ENCODE measurements at places on chromosomes 2 and 18.

DNA sequence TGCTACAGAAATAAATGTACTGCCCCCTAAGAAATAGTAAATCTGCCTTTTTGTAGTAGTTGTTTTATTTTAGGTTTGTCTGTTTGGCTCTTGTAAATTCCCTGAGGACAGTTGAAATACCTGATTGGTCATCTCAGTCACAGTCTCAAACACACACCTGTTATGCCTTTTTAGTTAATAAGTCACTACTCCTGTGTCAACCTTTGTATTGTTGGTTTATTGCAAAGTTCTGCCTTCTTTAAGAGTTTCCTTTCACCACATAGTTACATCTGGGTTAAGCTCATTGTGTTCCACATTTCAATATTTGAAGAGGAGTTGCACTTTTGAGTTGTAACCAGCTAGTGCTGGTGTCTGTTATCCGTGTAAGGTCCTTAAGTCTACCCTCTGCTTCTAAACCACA, 198.7 kb downstream of the CCDC85A start:
- DNase-seq, result no peak

DNA sequence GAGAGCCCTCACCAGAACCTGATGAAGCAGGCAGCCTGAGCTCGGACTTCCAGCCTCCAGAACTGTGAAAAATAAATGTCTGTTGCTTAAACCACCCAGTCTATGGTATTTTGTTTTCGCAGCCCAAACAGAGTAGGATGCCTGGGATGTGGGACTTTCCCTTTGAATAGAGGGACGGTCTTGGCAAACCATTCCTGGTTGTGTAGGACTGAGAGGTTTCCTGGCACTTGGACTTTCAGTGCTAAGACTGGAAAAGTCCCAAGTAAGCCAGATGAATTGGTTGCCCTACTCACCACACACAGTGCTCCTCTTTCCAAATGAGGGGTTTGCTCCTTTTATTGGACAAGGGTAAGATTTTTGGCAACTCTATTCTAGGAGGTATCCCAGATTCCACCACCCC, 46.8 kb upstream of the ACMSD start:
- DNase-seq, result no peak

GRCh38 chr18:7584646-7585275, 17.6 kb downstream of the PTPRM start:
- DNase-seq, result no peak

DNA sequence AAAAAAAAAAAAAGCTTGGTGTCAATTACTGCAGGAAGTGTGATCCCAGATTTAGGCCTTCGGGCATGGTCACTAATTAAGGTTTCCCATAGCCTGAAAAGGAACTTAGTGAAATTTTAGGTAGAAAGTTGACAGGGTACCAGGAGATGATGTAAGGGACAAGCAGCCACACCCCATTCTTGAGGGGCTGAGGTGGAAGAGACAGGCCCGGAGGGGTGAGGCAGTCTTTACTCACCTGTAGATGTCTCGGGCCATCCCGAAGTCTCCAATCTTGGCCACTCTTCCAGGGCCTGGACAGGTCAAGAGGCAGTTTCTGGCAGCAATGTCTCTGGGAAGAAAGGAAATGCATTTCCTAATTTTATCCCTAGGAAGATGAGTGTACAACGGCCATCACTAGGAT, 94.3 kb downstream of the CLIP4 start:
- DNase-seq, result no peak

DNA sequence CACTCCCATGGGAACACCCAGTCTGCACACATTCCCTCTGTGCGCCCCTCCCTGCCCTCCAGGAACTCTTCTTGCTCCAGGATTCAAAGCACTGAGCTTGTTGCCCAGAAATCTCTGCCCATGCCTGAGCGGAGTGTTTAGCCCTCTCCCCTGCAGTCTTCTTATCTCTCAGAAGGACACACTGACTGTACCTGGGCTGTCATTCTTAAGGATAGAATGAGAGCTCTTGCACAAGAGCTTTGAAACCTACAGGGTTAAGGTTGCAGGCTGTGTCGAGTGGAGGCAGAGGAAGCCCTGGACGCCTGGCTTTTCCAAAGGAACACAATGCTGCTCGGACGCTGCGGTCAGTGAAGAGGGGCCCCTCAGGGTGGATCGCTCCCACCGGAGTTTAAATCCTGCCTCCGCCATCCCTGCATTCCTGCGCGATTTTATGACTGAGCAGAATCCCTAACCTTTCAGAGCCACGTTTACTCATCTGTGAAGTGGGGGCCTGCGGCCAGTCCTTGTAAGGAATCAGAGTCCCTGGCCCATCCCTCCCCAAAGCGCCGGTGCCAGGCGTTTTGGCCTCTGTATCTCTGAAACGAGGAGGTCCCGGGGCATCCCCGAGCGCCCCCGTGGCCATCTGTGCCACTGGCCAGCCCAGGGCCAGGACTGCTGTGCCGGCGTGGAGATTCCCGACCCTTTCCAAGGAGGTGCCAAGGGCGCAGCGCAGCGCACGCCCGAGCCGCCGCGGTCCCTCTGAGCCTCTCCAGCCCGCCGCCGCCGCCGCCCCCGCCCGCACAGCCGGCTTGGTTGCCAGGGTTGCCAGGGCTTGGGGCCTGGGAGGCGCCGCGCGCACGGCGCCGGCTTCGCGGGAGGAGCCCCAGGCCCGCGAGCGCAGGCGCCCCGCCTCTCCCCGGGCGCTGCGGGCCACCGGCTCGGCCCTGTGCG, 58.9 kb downstream of the FAM168B start:
- no peak for DNase-seq

DNA sequence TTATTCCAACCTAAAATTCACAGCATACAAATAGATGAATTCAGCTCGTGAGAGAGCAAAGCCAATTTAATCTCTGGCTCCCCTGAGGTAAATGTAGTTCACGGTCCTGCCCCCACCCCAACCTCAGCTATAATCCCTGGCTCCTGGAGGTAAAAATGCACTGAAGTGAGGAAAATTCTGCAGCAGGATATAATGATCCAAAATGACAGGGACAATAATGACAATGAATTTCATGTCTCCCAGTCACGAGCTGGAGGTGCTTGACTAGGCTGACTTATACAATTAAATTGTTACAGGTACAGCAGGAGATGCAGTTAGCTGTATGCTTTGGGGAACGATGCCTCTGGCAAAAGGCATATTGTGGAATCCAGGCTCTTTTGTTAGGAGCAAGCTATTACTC, 82.0 kb downstream of the GPD2 start:
- no peak for DNase-seq

DNA sequence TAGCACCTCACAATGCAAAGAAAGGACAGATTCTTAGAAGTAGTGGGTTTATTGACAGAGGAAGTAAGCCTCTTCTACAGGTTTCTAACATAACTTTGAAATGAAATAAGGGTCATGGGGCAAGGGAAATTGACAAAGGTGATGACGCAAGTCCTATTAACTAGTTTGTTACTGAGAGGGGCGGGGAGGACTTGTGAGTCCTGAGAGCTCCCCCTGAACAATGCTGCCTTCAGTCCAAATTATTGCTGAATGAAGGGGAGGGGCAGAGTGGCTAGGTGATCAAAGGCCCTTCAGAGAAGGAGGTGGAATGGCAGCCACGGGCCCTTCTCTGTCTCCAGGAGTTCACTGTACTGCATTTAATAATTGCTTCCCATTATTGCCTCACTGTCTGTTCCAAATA, 390.0 kb downstream of the MEIS1 start:
- no peak for DNase-seq

- peak; percentile 67 for DNase-seq
Observed at GRCh38 chr18:24488824-24489493, 28.5 kb downstream of the HRH4 start.

- DNase-seq, result peak; percentile 15
Observed at GRCh38 chr2:46615986-46616485, 136.7 kb downstream of the TMEM247 start.

DNA sequence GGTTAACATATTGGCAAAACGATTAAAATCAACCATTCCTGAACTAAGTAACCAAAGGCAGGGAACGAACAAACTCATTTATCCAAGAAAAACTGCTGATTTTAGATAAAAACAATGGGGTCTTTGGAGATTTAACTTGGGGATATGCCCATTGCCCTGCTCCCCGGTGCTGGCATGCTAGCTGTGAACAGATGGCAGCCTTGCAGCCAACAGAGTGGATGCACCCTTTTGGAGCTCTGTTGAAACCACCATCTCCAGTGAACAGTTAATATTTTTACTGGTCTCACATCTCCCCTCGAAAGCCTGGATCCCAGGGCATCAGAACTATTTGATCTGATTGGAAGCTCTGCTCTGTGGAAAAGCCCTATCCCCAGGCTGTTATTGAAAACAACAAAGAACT, 303.1 kb downstream of the TGIF1 start:
- DNase-seq, result no peak

DNA sequence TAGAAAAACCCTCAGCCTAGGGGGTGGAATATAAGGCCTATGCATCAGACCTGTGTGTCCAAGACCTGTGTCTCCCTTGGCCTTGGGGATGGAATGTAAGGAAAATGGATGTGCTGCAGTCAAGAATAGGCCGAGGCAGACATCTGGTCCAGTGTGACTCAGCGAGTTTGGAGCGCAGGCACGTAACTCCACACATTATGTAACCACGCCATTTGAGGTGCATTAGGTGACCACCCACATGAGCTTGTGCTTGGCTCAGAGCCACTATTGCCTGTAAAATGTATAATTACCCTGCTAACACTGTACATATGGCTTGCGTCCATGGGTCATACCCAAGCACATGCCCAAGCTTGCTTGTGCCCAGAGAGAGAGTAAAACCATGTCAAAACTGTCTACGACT, 580.9 kb upstream of the HNMT start:
- DNase-seq, result no peak

DNA sequence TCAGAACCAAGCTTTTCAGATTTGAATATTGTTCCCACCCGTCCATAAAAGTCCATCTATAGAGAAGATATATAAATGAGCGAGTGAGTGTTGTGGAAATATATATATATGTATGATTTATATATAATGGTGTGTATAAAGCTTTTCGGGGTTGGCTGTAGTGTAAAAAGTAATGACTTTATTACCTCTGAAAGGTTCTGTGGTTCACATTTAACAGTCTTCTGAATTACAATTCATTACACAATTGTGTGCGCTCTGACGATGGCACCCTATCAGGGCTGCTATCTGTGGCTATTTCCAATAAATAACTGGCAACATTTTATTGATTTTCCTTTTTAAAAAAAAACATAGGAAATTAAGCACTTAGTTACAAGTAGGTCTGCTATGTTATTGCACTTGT, 2.7 kb upstream of the BCL11A start:
- no peak for DNase-seq

DNA sequence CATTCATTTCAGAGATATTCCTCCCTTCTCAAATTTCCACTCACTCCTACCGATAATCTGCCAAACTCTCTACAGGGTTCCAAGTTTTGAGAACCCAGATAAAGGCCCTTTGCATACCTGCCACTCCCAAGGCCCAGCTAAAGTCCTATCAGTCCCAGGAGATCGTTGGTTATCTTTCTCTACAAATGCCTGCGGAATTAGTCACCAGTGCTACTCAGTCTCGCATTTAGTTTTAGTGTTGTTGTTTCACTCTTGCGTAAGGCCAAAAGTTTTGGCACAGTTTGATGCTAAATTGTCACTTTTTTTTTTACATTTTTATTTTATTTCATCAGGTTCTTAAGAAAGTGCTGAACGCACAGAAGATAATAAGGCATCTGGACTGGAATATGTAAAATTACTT, 29.2 kb upstream of the SETBP1 start:
- DNase-seq, result no peak

GRCh38 chr2:165572151-165572550, 102.7 kb downstream of the CSRNP3 start:
- no peak for DNase-seq

DNA sequence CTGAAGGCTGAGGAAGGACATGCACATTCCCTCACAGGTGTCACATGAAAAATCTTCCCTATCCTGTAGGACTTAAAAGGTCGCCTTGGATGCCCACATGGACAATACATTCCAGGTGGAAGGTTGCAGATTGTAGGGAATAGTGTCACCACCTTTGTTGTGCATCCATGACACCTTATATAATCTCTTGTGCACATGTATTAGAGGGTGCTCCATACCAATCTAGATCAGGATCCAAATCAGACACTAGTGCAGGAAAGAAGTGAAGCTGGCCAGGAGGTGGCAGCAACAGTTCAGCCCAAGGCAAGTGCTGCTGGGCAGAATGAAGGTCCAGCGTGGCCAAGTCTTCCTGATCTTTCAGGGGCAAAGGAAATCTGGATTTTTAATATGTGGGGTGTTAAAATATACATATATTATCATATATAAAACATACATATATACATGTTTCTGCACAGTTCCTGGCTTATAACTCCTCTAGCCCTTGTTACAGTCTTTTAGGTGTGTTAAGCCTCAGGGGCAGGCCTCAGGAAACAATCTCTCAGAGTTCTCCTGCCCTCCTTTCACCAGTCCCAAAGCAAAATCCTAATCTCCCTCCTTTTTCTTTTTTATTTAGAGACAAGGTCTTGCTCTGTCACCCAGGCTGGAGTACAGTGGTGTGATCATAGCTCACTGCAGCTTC, 16.6 kb downstream of the NIF3L1 start:
- DNase-seq, result peak; percentile 65

DNA sequence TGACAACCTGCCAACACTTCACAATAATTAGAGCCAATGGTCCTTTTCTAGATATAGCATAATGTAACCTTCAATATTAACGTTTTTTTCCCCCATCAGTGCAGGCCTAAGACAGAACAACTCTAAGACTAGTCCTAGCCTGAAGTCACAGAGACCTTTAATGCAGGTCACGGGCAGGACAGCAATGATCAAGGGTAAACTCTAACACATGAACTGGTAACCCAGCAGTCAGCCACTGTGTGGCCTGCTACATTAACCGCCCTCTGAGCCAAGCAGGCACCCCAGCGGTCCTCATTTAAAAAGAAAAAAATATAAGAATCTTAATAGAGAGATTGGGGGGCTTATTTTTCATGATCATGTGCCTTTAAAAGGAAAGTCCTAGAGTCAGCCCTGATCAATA, 290.6 kb downstream of the AFF3 start:
- no peak for DNase-seq

- DNase-seq, result no peak
Observed at GRCh38 chr2:188122985-188123384, 168.7 kb upstream of the GULP1 start.

DNA sequence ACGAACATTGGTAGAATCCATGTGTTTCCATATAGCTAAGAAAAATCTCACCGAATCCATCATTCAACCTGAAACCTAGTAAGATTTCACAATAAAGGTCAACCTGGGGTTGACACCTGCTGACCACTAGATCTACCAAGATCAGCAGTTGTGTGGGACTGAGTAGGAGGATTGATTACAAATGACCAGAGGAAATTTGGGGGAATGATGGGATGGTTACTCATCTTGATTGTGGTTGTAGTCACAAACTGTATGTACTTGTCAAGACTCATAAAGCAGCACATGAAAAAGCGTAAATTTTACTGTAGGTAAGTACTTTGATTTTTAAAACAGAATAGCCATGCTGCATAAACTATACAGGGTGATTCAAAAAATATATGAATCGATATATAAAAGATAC, 14.7 kb downstream of the DAPL1 start:
- DNase-seq, result no peak

GRCh38 chr2:227079726-227080125, 84.3 kb downstream of the COL4A4 start:
- no peak for DNase-seq

GRCh38 chr2:129331638-129332037, 647.8 kb upstream of the RAB6C start:
- no peak for DNase-seq

- DNase-seq, result no peak
Observed at GRCh38 chr2:148656516-148656915, 12.0 kb downstream of the EPC2 start.

- no peak for DNase-seq
Observed at GRCh38 chr18:12046046-12046750, 47.4 kb upstream of the ANKRD62 start.

Data from activated CD4-positive, alpha-beta T cell treated with anti-CD3 and anti-CD28 coated beads, Interleukin-2, Interleukin-6, amounts not matched to agents 100 ng/mL and 50 ng/mL, durations not matched to agents 16 hours and 8 hours (primary cell).